Large intestine (tissue), 12 donors: ENCODE measurements at places on chromosomes 11 and 22. TPM values are rescaled to one million over a fixed set of nuclear protein-coding genes. Genes with fewer than 3 reads are reported as not detected.

DNA sequence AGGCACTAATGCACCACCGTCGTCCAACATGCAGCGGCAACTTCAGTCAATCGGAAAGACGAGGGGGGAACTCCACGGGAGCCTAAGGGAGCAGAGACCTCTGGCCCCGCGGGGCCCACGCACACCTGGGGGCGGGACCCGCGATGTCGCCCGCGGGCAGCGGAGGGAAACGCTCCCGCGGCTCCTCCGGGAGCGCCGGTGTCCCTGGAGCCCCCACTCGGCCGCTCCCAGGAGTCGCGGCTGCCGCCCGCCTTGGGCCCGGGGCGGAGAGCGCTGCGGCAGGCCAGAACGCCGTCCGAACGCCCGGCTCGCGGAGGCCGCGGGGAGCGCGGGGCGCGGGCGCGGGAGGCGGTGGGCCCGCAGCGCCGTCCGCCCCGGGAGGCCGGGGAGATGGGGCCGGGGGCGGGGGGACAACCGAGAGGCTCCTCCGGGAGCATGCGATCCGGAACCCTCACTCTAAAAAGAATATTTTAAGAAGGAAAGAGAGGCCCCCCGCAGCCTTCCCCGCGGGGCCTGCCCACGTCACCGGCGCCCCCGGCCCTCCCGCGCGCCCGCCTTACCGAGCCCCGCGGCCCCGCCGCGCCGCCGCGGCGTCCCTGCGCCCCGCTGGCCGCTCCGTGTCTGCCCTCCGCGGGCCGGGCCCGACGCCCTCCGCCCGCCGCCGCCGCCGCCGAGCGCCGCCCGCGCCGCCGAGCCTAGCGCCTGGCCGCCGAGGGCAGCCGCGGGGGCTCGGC, 86.6 kb upstream of the ARHGAP32 start:
- peak; percentile 48 for DNase-seq

DNA sequence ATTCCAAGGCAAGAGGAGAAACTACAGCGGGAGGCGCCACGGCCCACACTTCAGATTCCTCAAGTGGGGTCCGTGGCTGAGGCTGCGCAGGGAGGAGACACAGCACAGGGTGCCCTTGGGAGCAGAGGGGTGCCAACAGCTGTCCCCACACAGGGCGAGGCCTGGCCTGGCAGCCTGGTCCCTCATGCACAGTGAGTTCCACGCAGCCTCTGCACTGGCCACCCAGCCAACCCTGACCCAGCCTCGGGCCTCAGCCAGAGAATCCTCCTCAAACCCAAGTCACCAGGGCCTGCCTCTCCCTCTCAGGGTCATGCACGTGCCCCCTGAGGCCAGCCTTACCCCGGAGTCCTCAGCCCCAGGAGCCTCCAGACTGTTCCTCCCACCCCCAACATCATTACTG, 22.4 kb upstream of the MOB2 start:
- no peak for DNase-seq

- peak; percentile 90 for DNase-seq
These were observed 43.4 kb upstream of the MICAL2 start for GRCh38 chr11:12066799-12067508.

DNA sequence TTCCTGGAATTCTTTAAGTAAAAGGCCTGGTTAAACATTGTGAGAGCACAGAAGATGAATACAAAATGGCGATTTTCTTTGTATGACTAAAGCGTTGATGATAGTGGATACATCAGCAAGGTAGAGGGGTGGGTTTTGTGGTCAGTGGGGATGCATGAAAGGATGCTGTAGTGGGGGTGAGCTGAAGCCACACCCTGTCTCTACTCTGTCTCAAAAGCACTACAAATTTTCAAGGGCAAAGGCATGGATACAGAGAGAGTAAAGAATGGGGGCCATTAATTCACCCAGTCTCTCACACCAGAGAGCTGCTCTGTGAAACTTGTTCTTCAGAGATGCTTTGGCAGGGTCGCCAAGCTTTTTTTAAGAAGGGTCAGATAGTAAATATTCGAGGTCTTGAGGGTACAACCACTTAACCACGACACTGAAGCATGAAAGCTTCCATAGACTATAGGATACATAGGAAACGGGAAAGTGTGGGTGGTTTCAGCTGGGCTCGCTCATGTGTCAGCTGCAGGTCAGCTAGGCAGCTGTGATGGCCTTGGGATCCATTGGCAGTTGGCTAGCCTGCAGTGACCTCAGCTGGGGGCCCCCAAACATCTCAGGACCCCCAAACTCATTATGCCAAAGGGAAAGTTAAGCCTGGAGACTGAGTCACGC, 8.3 kb downstream of the TMEM138 start:
- DNase-seq: no peak

GRCh38 chr11:64152841-64153691, 12.8 kb downstream of the MACROD1 start:
- DNase-seq: no peak

- DNase-seq: no peak
These were observed 1471.6 kb downstream of the TBC1D22A start for GRCh38 chr22:48234011-48234410.

DNA sequence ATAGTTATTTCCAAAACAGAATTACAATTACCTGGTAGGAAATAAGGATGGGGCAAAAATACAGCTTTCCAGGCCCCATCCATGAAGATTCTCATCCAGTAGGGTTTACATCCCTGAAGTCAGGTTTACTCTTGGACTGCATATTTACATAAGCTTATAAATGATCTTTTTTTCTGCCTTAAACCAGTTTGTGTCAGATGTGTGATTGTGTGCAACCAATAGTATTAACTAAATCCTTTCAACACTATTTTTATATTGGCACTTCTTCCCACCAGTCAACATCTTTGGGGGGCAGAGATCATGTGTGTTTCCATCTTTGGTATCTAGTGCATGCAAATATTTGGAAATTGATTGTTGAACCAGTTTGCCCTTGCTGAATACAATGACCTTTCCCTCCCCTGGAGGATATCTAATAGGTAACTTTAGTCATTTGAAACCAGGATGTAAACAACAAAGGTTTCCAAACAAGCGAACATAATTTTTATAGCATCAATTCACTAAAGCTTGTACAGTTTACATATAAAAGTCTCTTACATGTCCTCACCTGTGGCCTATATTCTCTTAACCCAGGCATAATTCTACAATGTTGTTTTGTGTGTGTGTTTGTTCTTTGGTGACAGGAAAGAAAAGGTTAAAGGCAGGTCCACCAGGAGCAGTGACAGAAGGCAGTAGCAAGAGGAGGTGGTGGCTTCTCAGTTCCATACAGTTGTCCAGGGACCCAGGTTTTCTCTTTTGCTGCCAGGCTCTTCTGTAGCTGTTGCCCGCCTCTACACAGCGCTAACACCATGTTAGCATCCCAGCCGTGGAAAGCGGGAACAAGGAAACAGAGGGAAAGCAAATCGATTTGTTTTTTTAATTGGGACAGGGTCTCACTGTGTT, 1.7 kb upstream of the ME3 start:
- no peak for DNase-seq

DNA sequence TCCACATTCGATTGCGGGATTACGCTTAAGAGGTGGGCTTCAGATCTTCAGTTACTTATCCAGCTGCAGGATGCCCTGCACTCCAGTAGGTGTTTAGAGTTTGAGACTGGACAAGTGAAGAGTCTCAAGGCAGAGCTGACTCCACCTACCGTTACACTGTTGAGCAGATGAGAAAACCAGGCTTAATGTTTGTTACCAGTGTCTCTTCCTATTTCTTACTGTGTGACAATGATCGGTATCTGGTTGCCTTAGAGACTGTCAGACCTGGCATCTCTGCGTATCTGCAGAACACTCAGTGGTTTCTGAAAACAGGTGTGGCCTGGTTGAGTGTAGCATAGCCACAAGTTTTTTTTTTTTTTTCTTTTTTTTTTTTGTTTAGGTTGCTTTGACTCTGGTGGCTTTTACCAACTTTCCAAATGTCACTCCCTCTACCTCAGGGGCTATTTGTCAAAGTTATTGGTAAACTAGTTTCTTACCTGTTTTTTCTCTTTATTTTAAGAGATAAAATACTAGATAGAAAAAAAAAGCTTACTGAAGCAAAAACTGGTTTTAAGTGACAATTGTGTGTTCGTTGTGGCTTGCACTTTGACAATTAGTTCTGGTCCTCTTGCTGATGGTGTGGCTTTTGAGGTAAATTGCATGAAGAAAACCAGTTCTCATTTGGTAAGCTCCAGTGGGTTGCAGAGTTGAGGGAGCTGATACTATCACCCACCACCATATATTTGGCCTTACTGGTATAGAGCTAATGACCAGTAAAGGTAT, 284.8 kb downstream of the ETS1 start:
- DNase-seq: no peak

DNA sequence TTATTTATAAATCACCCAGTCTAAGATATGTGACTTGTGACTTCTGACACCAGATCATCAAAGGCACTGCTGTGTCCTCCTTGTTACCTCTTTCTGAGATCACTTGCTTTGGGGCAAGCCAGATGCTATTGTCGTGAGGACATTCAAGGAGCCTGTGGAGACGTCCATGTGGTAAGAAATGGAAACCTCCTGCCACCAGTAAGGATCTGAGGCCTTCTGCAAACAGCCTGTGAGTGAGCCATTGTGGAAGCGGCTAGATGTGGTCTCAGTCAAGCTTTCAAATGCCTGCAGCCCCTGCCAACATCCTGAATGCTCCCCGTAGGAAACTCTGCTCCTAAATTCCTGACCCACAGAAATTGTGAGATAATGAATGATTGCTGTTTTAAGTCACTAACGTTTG, 11.7 kb upstream of the RDX start:
- DNase-seq: no peak

- DNase-seq: peak; percentile 2
These were observed 19.4 kb upstream of the CCDC179 start for GRCh38 chr11:22879630-22880029.

DNA sequence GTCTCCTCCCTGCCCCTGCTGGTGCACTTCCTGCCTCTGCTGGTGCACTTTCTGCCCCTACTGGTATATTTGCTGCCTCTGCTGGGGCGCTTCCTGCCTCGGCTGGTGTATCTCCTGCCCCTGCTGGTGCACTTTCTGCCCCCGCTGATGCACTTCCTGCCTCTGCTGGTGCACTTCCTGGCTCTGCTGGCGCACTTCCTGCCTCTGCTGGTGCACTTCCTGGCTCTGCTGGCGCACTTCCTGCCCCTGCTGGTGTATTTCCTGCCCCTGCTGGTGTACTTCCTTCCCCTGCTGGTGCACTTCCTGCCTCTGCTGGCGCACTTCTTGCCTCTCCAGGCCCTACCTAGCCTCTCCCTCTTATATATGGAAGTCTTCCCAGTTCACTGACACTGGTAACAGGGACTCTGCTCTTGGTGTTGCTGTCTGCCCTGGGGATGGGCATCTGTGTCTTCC, 10.1 kb downstream of the MTFP1 start:
- no peak for DNase-seq

CRYBB2 gene
- polyA plus RNA-seq: 0.12 TPM

BAIAP2L2 gene
- polyA plus RNA-seq: 119 TPM

GPR83 gene
- polyA plus RNA-seq: 1.2 TPM

OR56B4 gene
- polyA plus RNA-seq: 0.19 TPM
